ENCODE measurements at places on chromosomes 1 and 21.
A peak's percentile ranks its signal among the peaks of the same experiment; 100 is the strongest.

- no peak for DNase-seq
These were observed 11.9 kb downstream of the RPS6KA1 start for GRCh38 chr1:26541431-26541815.

DNA sequence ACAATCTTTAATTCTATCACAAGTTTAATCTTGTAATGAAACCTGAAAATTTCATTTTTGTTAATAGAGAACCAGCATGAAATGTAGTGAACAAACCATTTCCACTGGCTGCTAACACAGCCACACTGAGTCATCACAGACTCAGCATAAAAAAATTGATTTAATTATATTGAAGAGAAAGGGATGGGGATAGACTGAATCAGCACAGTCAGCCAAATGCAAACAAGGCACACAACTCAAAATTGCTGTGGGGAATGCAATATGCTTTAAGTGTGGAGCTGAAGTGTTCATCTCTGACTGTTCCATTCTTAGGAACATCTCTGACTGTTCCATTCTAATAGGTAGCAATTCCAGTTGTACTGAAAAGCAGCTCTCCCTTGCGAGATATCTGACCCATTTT is 299.8 kb downstream of the MRPL39 start:
- no peak for DNase-seq

DNA sequence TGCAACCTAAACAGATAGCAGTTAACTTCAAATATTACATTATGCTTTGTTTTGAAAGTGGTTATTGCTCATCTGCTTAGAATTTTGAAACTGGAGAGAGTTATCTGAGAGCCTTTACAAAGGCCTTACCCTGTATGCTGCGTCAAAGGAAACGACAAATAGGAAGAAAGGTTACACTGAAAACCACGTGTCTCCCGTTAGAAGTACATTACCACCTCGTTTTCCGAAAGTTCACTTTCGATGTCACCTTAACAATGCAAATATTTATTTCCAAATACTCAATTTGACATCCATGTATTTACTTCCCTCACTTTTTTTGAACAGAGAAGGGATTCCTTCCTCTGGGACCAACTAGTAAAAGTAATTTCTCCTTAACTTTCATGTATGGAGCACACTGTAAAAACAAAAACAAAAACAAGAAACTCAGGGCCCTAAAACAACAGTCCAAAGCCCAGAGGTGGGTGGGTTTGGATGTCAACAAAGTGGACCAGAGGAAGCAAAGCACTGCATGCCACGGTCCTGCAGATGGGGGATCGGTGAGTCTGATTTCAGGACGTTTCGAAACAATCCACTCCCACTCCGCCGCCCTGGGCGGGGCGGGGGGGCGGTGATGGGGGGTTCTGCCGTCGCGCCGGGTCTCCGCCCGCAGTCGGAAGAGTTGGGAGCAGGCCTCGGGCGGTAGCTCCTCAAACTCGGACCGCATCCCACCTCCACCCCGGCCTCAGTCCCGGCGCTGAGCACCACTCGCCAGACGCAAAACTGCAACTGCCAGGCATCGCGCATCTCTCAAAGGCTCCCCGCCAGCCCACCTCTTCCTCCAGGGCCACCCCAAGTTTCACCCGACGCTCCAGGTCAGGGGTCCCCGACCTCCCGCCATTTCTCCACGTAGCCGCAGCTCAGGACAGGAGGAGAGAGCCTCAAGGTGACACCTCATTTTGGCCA is 841 bp downstream of the ADSS2 start:
- no peak for DNase-seq

DNA sequence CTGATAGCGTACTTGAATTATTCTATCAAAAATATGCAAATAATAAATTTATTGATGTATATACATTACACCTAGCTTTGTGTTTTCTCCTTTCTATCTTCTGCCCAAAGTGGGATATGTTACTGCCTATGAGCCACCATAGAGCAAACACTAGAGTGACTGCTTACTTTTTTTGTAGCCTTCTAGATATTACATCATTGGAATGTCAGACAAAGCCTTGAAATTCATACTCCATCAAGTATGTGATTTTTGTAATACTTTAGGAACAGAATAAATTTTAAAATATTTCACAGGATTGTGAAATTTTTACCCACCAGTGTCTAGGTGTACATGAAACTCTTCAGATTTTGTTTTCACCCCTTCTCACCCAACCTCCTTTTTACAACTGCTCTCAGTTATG is 787.6 kb downstream of the USP25 start:
- no peak for DNase-seq

DNA sequence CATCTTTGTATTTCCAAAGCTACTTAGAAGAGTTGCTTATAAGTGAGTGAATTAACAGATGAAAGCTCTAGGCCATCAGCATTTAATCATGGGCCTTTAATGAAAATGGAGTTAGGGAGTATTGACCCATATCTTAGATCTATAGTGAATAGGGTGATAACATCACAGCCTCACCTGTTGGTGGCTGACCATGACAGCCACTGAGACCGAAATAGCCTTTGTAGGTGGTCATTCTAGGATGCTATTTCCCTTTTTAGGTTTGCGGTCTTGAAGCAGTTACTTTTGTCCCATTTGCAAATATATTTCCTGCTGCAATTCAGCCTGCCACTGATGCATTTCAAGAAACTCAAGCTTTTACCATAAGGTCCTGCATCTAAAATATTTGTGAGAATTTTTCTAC is 410.1 kb upstream of the LYPLAL1 start:
- no peak for DNase-seq

DNA sequence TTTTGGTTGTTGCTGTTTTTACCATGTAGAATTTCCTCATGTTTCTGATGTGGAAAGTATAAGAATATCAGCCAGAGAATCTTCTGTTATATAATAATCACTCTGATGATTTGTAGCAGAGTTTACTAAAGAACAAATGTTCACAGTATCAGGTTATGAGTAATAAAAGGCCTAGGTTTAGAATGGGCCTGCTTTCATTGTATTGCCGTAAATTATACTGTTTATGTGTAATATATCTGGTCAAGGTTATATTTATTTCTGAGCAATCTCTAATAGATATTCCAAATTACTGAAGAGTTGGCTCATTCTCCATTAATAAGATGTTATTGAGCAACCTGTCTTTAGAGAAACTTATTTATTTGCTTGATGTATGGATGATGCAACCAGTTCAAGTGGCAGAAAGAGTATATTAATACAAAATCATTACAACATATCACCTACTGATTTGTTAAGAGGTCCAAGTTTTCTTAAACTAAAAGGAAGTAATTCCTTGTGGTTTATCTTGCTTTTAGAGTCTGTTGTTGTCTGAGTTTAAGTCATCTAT is 649.4 kb upstream of the CXADR start:
- no peak for DNase-seq

DNA sequence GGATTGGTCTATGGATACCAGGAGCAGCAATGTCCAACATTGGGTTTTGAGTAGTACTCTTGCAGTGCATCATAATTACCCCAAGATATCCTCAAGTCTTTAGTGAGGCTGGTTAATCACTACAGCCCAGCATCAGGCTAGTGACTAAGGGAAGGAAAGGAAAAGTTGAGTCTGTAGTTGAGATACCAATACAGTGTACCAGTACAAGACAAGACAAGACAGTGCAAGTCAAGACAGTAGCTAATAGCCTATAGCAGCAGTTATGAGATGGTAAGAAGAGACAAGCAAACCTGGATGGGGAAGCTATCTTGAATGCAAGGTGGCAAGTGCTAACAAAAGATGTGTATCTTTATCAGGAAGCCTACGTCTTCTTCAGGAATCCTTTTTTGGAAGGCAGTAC is 13.3 kb upstream of the GNG12 start:
- DNase-seq, result no peak

GRCh38 chr1:176539018-176539417 is 76.0 kb downstream of the PAPPA2 start:
- no peak for DNase-seq

DNA sequence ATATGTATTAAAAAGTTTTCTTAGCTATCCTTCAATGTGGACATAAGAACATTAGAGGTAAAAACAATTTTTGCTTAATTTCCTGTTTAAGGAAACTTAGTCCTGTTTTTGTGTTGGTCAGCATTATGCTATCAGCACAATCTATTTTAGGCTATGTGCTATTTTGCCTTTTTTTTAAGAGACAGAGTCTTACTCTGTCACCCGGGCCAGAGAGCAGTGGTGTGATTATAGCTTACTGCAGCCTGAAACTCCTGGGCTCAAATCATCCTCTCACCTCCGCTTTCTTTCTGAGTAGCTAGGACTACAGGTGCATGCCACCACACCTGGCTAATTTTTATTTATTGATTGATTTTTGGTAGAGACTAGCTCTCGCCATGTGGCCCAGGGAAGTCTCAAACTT is 199.1 kb upstream of the TMPRSS15 start:
- no peak for DNase-seq

DNA sequence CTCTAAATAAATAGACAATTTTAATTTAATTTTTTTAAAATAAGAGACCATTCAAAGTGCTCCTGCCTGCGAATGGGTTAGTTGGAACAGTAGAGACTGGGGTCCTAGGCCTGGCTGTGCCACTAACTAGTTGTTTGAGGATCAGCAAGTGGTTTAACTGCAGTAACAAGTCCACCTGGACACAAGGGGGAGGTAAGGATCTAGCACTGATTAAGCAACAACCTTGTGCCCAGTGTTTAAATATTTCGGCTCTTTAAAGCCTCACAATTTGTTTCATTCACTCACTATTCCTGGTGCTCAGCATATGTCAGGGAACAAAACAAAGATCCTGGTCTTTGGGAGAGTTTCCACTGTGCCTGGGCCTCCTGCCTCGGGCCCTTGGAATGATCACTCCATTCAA is 1.6 kb upstream of the AGT start:
- no peak for DNase-seq

DNA sequence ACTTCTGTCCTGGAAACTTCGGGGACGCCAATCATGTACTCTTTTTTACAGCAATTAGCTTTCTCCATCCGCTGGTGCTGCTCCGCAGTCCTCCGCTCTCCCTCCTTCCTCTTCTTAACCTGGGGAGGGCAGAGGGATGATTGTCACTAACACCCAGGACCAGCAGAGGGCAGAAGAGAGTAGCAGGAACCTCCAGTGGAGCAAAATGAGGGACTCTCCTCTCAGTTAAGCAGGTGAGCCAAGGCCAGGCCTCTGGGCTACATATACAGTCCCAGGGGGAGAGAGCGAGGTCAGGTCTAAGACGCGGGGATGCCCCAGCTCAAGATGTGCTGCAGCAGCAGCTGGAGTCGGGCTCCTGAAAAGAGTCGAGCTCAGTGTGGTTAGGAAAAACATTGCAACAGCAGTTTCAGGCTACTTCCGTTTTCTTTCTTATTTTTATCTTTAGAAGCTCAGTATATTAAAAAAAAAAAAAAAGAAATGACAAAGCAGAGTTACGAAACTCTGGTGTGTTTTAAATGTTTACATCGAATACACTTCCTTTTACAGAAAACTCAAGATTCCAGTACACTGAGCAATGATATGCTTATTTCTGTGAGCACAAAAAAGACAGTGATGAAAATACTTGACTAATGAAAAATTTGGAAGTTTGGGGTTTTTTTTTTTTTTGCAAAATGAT is 25.7 kb upstream of the NLRP3 start:
- peak; percentile 63 for DNase-seq

Data from activated CD8-positive, alpha-beta memory T cell treated with anti-CD3 and anti-CD28 coated beads for 48 hours (primary cell).